ENCODE measurements at places on chromosomes 13 and 19.
A peak's percentile ranks its signal among the peaks of the same experiment; 100 is the strongest.

- peaks cover 27% of the 10 kb centered on the region for H3K4me1 ChIP-seq
- H3K27ac ChIP-seq: no peak overlapping the region
- no peak overlapping the region for H3K4me3 ChIP-seq
- no peaks in the 10 kb centered on the region for H3K27me3 ChIP-seq
- no peak for DNase-seq
- H3K36me3 ChIP-seq: no peaks in the 10 kb centered on the region
Observed at GRCh38 chr13:24074678-24075077, 85.8 kb upstream of the SPATA13 start.

DNA sequence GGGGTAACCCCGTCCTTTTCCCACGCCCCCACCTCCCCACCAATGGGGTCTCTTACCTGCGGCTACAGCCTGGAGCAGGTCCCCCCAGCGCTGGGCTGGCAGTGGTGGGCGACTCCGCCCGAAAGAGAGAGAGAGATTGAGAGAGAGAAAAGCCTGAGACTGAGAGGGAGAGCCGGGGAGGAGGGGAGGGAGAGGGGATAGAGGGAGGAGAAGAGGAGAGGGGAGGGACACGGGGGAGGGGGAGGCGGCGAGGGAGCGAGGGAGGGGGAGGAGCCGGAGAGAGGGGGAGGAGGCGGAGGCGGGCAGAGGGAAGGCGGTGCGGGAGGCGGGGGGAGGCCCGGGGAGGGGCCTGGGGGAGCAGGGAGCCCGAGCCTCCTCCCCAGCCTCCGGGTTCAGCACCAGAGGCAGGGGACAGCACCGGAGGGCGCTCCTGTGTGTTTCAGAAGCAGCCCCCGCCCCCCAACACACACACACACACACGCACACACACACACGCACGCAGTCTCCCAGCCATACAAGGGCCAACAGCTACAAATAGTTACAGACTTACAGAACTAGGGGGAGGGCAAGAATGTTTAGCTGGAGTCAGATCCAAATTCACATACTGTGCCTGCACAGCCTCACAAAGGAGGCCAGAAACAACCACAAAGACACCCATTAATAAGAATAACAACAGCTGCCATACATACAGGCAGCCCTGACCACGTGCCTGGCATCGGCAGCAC, at the start of gene SLC8A2:
Gene SLC8A2, minus strand, starts transcription at position 161 of the 725 bp plus-strand sequence. CDS start 5,490 bp downstream, outside the sequence.
- no peak within 1 kb of the TSS for H3K4me3 ChIP-seq
- H3K4me1 ChIP-seq: peaks cover 6% of the 10 kb centered on the region
- no peaks in the 10 kb centered on the region for H3K36me3 ChIP-seq
- DNase-seq: peak; percentile 75
- H3K27me3 ChIP-seq: peaks cover 47% of the 10 kb centered on the region

DNA sequence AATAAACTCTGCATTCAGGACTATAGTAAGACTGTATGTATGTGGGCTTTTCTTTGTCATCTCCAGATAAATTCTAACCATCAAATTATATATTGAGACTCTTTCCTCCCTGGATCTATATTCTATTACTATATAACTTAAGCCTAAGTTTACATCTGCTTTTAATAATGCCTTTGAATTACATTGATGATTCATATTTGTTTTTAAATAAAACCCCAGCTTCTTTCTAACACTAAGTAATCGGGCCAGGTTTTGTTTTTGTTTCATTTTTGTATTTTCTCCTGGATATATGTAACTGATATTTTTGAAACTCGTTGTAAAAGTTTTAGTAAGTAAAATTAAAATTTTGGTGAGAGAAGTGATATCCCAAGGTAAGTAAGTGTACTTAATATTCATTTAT, 1599.1 kb downstream of the PCDH9 start:
- no peaks in the 10 kb centered on the region for H3K4me1 ChIP-seq
- H3K4me3 ChIP-seq: no peak overlapping the region

GRCh38 chr19:13262450-13262849, 112.2 kb downstream of the IER2 start:
- no peak for DNase-seq
- H3K27ac ChIP-seq: no peak overlapping the region
- no peaks in the 10 kb centered on the region for H3K36me3 ChIP-seq
- H3K27me3 ChIP-seq: no peaks in the 10 kb centered on the region
- no peaks in the 10 kb centered on the region for H3K4me1 ChIP-seq
- H3K4me3 ChIP-seq: no peak overlapping the region

- H3K27me3 ChIP-seq: peaks cover 17% of the 10 kb centered on the region
- H3K27ac ChIP-seq: no peak overlapping the region
- no peak for DNase-seq
- H3K36me3 ChIP-seq: peaks cover 19% of the 10 kb centered on the region
- H3K4me3 ChIP-seq: no peak overlapping the region
- H3K4me1 ChIP-seq: peaks cover 25% of the 10 kb centered on the region
Observed at GRCh38 chr19:38208571-38208970, 15.5 kb downstream of the DPF1 start.

GRCh38 chr13:51394724-51395123, 55.2 kb downstream of the SERPINE3 start:
- no peaks in the 10 kb centered on the region for H3K27me3 ChIP-seq
- DNase-seq: no peak
- H3K4me3 ChIP-seq: no peak overlapping the region
- H3K4me1 ChIP-seq: peaks cover 19% of the 10 kb centered on the region

DNA sequence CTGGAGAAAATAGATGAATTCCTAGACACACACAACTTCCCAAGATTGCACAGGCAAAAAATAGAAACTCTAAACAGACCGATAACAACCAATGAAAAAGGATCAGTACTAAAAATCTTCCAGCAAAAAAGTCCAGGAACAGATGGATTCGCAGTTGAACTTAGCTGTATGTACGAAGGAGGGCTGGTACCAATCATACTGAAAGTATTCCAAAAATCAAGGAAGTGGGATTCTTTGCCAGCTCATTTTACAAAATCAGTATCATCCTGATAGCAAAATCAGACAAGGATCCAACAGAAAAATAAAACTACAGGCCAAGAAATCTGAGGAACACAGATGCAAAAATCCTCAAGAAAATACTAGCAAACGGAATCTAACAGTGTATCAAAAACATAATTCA, 6.5 kb upstream of the LILRB2 start:
- no peak for DNase-seq
- H3K27me3 ChIP-seq: no peaks in the 10 kb centered on the region
- no peaks in the 10 kb centered on the region for H3K4me1 ChIP-seq
- H3K36me3 ChIP-seq: no peaks in the 10 kb centered on the region

DNA sequence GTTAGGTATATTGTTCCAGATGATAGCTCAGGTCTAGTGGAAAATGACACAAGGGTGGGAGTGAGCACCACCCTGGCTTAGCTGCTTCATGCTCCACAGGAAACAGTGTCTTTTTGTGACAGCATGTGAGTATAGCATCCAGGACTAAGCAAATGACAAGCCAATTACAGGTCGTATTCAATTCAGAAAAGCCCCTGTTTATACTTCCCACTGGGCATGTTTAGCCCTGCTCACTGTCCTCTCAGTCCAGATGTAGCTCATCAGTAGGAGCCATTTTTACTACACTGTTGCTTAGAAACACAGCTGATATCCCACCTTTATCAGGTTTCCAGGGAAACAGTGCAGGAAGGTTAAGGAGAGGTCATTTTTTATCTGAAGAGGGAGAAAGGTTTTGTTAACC, 8.0 kb downstream of the ABHD13 start:
- no peaks in the 10 kb centered on the region for H3K27me3 ChIP-seq
- peaks cover 20% of the 10 kb centered on the region for H3K4me1 ChIP-seq
- H3K4me3 ChIP-seq: no peak overlapping the region
- no peak for DNase-seq

DNA sequence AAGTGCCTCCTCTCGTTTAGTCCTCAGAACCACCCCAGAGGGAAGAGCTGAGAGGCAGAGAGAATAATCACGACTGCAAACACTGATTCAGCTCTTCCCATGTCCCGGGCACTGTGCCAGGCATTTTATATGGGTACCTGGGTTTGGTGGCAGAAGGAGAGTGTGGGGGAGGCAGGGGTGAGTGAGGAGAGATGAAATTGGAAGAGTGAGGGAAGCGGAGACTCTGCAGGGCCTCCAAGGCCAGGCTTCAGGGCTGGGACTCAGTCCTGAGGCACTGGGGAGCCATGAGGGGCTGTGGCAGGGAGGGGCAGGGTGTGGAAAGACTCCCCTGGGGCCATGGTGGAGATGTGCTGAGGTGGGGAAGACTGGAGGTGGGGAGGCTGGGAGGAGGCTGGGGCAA, 8.7 kb downstream of the SYNGR4 start:
- H3K27me3 ChIP-seq: no peaks in the 10 kb centered on the region
- H3K4me1 ChIP-seq: no peaks in the 10 kb centered on the region
- DNase-seq: no peak
- H3K36me3 ChIP-seq: no peaks in the 10 kb centered on the region
- no peak overlapping the region for H3K27ac ChIP-seq
- H3K4me3 ChIP-seq: no peak overlapping the region

DNA sequence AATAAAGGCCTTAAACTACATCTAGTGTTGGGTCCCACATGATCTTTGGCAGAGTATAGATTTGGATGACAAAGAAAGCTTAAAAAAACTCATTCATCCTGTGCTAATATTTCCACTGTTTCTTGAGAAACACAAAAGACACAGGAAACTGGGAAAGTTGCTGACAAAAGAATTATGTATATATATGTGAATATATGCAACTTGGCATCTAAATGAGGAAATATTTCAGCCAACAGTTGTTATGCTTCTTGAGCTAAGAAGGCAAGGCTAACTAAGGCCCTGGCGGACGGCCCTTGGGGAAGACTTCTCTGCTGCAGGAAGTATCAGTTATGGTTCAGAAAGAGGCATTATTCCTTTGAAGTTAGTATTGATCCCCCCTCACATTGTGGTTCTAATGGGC, 491.8 kb downstream of the DIAPH3 start:
- DNase-seq: no peak
- no peaks in the 10 kb centered on the region for H3K27me3 ChIP-seq
- peaks cover 1% of the 10 kb centered on the region for H3K4me1 ChIP-seq
- no peaks in the 10 kb centered on the region for H3K36me3 ChIP-seq

DNA sequence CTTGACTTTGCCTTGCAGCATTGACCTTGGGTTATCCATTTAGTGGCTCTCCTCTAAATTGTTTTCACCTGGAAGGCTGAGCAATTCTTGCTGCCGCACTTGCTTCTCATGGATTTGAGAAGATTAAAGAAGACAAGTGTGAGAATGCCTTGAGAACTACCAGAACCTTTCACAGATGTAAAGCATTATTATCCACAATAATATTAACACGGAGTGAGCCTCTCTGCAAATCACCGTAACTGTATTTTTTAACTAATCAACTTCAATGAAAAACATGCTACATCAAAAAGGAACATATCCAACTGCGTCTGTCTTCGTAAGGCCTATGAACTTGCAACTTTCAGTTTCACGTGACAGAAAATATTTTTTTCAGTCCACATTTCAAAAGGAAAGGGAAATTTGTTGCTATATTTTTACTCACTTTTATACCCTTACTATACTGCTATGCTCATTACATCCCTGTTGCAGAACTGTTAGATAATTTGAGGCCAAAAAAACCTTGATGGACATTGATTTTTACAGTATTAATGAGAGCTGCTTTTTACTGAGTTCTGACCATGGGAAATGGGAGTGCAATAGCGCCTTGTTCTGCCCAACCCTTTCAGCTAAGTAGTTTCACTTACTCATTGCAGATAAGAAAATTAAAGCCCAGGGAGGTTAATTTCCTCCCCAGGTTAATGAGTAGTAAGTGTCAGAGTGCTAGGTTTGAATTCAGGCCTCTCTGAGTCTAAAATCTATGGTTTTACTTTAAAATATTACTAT, 93.8 kb upstream of the RAP2A start:
- DNase-seq: no peak
- no peaks in the 10 kb centered on the region for H3K27me3 ChIP-seq
- no peak overlapping the region for H3K4me3 ChIP-seq
- peaks cover 20% of the 10 kb centered on the region for H3K4me1 ChIP-seq

DNA sequence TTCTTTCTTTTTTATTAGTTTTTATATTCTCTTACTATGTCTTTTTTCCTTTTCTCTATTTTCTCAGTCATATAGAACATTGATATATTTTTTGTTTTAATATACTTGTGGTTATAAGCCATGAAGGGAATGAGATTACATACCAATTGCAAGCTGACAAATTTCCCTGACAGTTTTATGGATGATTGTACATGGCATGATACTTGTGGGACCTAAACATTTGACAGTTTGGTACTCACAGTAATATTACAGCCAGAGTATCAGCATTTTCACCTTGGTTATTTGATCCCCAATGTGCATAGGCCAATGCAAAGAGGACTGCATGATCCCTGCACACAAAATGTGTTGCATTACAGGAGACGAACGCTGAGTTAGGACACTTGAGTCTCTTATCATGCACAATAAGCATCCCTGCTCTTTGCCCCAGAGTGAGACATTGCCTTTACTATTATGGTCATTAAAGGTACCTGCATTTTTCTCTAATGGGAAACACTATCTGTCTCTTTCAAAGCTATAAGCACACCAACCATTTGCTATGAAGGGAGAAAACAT, 713.4 kb upstream of the PCDH20 start:
- no peaks in the 10 kb centered on the region for H3K4me1 ChIP-seq
- H3K36me3 ChIP-seq: no peaks in the 10 kb centered on the region
- no peak overlapping the region for H3K27ac ChIP-seq
- no peaks in the 10 kb centered on the region for H3K27me3 ChIP-seq
- DNase-seq: no peak

DNA sequence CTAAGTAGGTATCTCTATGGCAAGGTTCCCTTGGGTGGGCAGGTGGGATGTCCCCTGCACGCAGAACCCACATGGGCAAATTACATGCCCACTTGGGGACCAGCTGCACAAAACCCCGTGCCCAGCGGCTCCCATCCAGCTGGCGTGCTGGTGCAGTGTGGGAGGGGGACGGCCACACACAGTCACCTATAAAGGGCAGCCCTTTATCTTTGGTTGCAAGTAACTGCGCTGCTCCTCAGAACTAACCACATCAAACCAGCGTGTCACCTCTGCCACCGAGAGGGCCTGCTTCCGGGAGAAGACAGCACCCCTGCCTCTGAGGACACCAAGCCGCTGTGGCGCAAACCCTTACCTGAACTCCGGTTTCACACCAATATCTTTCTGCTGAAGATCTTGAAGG, 32.2 kb downstream of the ANKRD27 start:
- no peaks in the 10 kb centered on the region for H3K27me3 ChIP-seq
- peaks cover 86% of the 10 kb centered on the region for H3K36me3 ChIP-seq

Data from upper lobe of right lung (tissue), 1 donor.